OCI-M1 (cell line): ENCODE measurements at places on chromosomes 1 and 21.

DNA sequence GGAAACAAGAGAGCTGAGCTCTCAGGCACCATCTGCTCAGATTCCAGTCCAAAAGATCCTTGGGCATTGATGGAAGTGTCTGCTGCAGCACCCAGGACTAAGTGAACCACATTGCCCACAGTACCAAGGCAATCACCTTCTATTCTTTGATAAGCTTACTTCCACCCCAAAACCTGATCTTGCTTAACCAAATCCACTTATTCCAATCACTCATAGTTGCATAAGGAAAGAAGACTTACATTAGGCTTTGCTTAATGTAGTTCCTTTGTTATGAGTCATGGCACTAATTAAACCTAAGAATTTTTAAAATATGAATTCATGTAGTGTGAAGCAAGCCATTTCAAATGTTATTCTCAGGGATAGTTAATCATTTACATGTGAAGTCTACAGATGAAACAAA is 84.5 kb downstream of the UCHL5 start:
- DNase-seq: no peak

DNA sequence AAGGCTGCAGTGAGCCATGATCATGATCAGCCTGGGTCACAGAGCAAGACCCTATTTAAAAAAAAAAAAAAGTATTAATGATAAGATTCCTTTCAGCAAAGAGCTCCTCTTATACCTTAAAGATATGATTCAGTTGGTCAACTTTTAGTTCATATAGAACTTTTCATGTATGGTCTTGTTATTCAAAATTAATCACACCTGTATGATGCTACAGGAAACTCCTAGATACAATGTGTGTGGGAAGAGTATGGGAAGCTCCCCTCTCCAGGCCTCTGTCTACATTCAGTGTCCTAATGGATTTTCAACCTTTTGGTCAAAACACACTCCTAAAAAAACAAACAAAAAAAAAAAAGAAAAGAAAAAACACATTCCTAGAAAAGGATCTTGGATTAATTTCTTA is 17.1 kb downstream of the MR1 start:
- DNase-seq: no peak

GRCh38 chr1:17372955-17373354 is 959 bp downstream of the PADI6 start:
- no peak for DNase-seq

GRCh38 chr1:74549932-74550331 is 37.5 kb upstream of the LRRC53 start:
- no peak for DNase-seq

GRCh38 chr1:33535334-33535733 is 62.9 kb downstream of the ZSCAN20 start:
- no peak for DNase-seq

DNA sequence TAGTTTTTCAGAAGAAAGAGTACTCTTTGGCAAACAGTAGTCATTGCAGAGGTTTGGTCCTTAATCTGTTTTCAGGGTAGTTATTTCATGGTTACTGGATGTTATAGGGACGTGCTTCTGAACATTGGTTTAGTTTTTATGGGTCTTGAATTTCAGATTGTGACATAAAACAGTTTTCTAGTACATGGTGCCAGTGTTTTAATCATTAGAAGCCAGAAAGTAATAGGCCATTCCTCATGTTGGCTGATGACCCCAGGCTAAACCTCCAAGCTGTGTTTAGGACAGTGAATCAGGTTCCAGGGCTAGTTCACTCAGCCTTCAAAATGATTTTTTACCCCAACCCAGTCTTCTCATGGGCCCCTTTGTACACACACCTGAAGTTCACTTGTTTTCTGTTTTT is 73.3 kb downstream of the OLFML2B start:
- DNase-seq: no peak

DNA sequence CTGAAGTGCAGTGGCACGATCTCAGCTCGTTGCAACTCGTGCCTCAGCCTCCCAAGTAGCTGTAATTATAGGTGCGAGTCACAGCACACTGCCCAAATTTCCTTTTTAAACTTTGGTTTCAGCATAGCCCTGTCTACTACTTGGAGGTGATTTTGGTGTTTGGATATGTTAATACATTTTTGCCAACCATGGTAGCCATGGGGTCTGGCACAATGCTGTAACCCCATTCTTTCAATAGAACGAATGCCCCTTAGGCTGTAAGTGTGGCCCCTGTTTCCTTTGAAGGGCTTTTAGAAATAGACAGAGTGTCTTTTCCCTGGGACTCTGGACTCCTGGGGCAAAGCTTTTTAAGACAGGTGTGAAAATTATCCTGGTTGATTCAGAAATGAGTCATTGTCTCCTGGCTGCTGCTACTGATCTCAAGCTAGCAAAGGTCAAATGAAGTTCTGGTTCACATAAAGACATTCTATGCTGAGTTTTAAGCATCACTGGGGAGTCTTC is 141.1 kb upstream of the RUNX1 start:
- DNase-seq: no peak
